Activated naive CD8-positive, alpha-beta T cell treated with anti-CD3 and anti-CD28 coated beads, Interleukin-2, amount 50 U/mL, for 16 hours (primary cell): ENCODE measurements at places on chromosomes 12 and 14.
A peak's percentile ranks its signal among the peaks of the same experiment; 100 is the strongest.

- DNase-seq, result no peak
These were observed 1.9 kb downstream of the LRP1-AS start for GRCh38 chr12:57145460-57146059.

DNA sequence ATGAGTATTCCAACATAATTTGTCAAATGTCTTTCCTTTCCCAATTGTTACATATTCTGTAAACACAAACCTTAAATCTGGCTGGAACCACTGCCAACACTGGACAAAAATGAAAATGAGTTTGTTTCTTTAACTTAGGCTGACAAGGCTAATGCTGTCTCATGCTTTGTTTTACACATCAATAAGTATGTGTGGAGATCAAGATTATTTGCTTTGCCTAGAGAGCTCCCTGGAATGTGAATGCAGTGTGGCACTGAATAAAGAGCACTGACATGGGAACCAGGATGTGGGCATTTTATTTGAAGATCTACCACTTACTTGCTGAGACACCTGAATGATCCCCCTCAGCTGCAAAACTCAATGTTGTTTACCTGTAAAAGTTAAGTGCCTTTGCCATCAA is 61.7 kb downstream of the RALGAPA1 start:
- DNase-seq, result no peak

DNA sequence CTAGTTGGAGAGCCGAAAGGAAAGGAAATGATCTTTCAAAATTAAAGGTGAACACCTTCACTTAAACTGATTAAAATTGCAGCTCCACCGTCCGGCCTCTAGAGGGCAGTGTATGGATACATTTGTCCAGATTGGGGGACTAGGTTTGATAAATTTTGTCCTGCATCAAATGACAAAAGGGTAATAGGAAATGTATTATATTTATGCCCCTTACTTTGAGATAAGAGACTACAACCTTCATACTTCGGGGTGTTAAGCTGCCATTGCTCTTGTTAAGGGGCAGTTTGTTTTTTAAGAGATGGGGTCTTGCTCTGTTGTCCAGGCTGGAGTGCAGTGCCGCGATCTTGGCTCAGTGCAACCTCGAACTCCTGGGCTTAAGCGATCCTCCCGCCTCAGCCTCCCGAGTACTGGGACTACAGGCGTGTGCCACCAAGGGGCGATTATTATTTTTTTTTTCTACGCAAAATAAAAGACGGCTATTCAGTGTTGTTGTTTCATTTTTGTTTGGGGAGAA is 818 bp upstream of the SUOX start:
- DNase-seq, result peak; percentile 51

DNA sequence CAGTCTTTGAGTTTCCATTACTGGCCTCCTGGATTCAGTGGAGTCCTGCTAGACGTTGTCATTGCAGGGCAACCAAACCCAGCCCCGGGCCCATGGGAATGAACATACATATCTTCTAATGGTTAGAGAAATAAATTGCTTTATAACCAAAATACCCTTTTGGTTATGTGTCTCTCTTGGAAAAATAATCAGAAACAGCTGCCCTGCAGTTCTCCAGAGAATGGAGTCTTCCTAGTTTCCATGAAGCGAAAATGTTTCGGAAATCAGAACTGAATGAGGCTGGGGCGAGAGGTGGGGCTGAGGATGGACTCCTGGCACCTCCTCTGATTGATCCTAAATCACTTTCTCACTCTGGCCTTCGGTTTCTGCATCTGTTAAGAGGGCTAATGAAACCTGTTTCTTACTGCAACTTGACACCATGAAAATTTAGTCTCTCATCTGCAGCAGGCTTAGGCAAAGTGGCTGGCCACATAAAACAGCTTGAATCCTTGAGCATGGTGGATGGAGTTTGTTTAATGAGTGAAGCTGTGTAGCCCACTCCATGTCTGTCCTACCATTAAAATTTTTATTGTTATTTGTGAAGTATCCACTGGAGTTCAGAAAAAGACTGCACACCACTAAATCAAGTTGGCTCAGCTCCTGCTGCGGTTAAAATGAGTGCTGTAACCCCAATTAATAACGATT is 198.9 kb downstream of the CACNA1C start:
- DNase-seq, result no peak

GRCh38 chr12:48602192-48602989 is 32.5 kb upstream of the LALBA start:
- no peak for DNase-seq

DNA sequence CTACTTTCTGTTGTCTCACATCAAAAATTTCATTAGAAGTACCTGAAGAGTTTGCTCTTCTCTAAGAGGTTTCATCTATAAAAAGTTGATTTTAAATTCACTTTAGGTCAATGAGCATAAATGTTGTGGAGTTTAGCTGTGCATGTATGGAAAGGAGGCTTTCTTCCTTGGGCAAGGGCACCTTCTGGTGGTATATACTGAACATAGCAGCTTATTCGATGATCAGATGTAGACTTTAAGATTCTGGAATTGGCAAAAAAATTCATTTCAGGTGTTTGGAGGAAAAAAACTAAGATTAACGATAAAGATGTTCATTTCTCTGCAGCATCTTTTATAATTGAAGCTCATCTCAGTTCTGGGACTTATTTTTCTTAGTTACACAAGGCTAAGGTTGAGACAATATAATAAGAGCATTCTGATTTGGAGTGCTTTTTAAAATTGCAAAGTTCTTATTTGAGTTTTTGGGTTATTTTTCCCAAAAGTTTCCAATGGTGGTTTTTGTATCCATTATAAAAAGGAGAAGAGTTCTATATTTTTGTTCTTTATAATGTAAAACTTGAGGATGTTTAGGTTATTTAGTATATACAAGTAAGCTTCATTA is 46.8 kb downstream of the TMEM117 start:
- DNase-seq, result no peak

GRCh38 chr14:95253039-95253630 is 66.6 kb downstream of the CLMN start:
- DNase-seq, result no peak

DNA sequence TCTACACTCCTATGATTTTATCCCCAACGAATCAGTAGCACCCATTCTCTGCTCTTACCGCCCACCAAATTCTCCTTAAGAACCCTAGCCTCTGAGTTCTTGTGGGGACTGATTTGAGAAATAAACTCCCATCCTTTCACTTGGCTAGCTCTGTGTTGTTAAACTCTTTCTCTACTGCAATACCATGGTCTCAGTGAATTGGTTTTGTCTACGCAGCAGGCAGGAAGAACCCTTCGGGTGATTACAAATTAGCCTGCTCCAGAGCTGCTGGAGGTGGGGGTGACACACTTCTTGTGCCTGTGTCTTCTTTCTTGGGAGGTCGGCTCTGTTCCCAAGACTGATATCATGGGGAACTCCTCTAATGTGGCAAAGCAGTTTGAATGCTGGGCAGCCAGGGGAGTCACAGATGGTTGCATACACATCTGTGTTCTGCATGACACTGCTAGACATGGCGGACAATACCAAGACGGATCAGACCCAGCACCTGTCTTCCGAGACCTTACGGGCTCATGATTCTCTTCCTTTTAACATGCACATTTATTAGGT is 1.6 kb upstream of the C1S start:
- no peak for DNase-seq

DNA sequence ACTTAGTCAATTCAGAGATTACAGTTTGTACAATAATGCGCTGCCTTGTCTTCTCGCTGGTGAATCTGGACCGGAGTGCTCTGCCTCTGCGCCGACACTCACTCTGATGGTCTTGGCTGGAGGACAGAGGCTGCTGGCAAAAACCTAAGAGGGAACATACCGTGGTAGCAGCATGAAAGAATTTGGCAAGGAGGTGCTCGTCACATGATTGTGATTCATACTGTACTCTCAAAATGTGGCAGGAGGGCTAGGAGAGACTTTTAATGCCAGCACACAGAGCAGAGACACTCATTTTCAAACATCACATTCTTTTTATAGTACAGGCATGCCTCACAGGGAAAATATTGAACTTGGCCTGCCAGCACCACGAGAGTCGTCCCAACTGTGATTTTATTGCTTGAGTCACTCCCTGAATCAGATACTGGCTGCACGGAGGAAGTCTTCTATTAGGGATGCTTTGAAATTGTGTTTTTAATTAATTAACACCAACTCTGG is 67.8 kb downstream of the HMGA2 start:
- no peak for DNase-seq

DNA sequence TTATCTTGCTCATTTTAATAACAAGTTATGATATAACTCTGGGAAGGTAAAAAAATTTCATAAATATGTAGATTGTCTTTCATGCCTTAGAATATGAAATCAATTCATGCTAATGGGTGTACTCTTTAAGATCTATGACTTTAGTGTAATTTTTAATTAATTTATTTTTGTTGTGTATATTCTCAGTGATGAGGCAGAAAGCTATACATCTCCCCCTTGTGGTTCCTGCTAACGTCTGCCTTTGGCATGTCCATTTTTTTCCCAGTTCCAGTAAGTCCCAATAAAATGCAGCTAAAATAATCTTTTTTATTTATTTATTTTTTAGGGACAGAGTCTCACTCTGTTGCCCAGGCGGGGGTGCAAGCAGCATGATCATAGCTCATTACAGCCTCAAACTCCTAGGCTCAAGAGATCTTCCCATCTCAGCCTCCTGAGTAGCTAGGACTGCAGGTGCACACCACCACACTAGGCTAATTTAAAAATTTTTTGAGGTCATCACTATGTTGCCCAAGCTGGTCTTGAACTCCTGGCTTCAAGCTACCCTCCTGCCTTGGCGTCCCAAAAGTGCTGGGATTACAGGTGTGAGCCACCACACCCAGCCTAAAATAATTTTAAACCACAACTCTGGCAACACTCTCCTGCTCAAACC is 3.3 kb upstream of the CHURC1 start:
- no peak for DNase-seq

DNA sequence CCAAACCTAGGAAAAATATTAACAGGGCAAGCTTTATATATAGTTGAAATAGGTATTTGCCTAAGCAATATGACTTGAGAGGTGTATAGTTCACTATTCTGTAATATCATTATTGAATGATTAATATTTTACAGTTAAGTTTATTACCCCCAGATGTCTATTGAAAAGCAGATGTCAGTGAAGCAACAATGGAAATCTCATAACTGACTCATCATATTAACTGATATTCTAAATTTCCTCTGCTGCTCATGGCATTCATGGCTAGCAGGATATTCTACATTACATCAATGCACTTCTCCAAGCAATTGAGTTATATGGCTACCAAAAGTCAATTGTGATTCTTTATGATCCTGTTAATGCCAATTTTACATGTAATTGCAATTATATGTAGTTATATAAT is 9.7 kb upstream of the MAGOHB start:
- no peak for DNase-seq

- DNase-seq, result no peak
These were observed 35.0 kb downstream of the ERH start for GRCh38 chr14:69363055-69363454.

DNA sequence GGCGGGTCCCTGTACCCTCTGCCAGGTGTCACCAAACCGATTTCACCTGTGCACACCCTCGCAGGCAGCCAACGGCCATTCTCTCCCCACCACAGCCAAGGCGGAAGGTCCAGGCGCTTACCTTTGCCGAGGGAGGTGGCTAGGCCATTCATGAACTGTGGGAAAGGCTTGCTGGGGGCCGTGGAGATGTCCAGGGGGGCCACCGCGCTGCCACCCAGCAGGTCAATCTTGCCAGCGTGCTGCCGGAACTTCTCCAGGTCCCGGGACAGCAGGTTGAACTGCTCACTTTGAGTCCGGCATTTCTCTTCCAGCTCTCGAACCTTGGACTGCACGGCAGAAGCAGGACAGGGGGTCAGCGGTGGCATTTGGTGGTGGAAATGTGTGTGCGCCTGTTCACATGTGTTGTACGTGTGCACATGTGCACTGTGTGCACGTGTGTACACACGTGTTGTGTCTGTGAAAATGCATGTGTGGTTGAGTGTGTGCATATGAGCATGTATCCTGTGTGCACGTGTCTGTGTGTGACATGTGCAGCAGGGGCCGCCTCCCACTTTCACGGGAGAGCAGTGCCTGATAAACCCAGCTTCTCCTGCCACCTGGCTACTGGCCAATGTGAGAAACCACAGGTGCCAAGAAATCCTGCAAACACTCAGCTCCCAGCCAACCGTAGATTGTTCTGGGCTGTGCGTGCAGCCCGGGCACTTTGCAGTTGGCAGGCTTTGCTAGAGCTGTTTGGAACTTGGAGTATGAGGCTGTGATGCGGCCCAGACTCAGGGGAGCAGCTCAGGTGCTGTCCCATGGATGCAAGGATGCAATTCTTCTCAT is 118.9 kb downstream of the PIWIL1 start:
- DNase-seq, result no peak

DNA sequence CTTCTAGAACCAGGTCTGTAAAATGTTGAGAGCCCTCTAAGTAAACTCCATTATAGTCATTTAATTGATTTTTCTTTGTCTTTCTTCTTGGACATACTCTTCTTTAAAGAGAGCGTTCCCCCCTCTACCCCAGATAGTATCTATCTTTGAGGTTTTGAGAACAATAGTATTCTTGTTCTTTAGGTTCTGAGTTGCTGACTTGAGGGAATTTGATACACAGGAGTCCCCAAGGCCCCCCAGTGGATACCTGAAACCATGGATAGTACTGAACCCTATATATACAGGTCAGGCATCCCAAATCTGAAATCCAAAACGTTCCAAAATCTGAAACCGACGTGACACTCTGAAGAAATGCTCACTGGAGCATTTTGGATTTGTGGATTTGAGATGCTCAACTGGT is 65.5 kb downstream of the FUT8 start:
- no peak for DNase-seq

GRCh38 chr14:23538050-23538718 is 13.4 kb downstream of the ZFHX2 start:
- DNase-seq, result no peak

- no peak for DNase-seq
These were observed 4.3 kb downstream of the SLC2A14 start for GRCh38 chr12:7868391-7868790.

DNA sequence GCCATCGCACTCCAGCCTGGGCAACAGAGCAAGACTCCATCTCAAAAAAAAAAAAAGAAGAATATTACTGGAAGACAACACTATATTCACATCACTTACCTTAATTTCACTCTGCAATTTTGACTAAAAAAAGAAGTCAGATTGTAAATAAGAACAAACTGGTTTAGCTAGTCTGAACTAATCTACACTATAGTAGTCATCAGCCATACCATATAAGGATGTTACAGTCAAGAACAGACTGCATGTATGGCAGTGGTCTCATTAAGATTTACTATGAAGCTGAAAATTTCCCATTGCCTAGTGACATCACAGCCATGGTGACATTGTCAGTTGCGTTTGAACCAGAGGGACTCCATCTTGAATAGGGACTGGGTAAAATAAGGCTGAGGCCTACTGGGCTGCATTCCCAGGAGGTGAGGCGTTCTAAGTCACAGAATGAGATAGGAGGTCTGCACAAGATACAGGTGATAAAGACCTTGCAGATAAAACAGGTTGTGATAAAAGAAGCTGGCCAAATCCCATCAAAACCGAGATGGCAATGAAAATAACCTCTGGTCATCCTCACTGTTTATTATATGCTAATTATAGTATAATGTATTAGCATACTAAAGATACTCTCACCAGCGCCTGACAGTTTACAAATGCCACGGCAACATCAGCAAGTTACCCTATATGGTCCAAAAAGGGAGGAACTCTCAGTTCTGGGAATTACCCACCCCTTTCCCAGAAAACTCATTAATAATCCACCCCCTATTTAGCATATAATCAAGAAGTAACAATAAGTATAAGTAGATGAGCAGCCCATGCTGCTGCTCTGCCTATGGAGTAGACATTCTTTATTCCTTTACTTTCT is 51.2 kb downstream of the OSBPL8 start:
- DNase-seq, result no peak
